ENCODE measurements at places on chromosomes 5 and 9. TPM values are rescaled to one million over a fixed set of nuclear protein-coding genes. Genes with fewer than 3 reads are reported as not detected.

PLAC8L1 gene
- total RNA-seq: 0.70 TPM

FGF10 gene
- 0.84 TPM for total RNA-seq

HNRNPAB gene
- 244 TPM for total RNA-seq

GALNT12 gene
- 121 TPM for total RNA-seq

SH3GL2 gene
- 0.63 TPM for total RNA-seq

ROR2 gene
- 3.9 TPM for total RNA-seq

SETD9 gene
- total RNA-seq: 23.8 TPM

GRCh38 chr5:116600876-116601275 lies 26.3 kb upstream of the SEMA6A start:
- DNase-seq: no peak

DNA sequence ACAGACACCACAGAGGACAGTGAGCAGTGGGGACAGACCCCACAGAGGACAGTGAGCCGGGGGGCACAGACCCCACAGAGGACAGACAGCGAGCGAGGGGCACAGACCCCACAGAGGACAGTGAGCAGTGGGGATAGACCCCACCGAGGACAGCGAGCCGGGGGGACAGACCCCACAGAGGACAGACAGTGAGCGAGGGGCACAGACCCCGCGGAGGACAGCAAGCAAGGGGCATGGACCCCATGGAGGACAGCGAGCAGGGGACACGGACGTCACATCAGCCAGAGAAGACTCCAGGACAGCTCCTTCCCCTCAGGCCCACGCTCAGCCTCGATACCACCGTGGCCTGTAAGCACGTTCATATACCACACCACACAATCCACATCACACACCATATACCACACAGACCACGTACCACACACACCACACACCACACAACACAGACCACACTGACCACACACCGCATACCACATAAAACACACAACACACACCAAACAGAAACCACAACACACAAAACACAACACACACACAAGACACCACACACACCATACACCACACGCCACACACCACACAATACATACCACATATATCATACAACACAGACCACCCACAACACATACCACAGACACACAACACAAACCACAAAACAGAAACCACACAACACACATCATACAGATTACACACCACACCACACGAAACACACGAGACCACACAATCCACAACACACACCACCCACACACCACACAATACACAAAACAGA lies 5.2 kb upstream of the ZDHHC11 start:
- peak; percentile 22 for DNase-seq

DNA sequence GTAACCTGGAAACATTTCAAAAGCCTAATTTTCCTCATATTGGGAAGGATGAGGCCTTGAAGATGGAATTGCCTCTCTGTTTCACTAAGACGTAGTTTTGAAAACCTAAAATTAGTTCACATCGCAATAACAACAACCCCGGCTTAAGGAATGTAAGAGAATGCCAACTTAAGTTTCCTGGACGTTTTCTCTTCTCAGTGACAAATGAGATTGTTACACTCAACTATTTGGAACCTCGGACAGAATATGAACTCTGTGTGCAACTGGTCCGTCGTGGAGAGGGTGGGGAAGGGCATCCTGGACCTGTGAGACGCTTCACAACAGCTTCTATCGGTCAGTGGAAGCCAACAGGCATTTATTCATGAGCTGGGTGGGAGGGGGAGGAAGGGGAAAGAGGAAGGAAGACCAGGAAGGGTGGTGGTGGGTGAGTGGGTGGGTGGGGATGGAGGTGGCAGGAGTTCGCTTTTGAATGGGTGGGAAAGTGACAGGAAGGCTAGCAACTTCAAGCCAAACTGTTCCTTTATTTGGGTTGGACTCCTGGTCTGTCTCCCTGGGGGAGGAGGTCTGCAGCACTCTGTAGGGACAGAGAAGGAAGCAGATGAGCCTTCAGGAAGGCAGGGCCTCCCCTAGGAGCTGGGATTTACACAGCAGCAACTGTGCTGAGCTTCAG lies 83.4 kb downstream of the TEK start:
- DNase-seq: no peak

DNA sequence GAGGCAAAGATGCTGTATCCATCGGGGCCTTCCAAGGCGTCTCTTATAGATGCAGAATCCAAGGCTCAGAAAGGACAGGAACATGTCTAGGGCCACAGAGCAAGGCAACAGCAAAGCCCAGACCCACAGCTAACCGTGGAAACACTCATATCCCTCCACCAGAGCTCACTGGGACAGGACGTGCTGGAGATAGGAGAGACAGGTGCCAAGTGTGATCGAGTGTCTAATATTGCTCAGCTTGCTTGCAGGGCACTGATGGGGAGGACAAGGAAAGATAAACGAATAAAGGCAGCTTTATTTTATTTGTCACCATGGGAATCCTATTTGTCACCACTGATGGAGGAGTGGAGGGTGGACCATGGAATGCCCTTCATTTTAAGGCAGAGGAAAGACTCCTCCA lies 44.0 kb upstream of the AKNA start:
- no peak for DNase-seq

GRCh38 chr5:36875790-36876298 lies 725 bp upstream of the NIPBL start:
- DNase-seq: peak; percentile 82

DNA sequence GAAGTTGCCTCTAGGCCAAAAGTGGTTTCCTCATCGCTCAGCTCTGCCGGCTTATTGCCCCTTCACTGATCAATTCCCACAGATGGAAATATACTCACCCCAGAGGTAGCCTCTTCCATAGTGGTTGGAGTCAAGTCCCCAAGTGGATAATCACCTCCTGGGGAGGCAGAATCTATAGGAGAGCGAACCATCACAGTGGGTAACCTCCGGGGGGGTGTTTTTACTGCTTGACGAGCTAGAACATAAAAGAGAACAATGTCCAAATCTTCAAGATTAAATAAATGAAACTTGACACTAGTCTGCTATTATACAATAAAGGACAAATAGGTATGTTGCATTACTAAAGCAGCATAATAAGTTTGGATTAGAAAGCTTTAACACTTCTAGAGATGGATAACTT lies 9.3 kb downstream of the BRD8 start:
- no peak for DNase-seq

- DNase-seq: no peak
Measured at GRCh38 chr5:136764601-136765000, 399.3 kb upstream of the TRPC7 start.

DNA sequence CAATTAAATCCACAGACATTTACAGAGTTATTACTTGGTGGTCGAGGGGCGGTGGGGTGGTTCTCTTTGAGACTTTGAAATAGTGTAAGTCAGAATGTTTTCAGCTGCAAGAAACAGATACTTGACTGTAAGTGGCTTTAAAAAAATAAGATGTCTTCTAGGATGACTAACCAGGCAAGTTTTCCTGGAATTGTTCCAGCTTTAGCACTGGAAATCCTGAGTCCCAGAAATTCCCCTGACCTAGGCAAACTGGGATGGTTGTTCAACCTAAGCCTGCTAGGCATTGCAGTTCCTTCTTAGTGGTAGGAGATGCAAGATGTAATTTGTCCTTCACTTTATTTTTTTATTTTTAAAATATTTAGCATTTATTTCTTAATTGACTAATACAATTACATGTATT lies 169.5 kb upstream of the POC5 start:
- DNase-seq: no peak

DNA sequence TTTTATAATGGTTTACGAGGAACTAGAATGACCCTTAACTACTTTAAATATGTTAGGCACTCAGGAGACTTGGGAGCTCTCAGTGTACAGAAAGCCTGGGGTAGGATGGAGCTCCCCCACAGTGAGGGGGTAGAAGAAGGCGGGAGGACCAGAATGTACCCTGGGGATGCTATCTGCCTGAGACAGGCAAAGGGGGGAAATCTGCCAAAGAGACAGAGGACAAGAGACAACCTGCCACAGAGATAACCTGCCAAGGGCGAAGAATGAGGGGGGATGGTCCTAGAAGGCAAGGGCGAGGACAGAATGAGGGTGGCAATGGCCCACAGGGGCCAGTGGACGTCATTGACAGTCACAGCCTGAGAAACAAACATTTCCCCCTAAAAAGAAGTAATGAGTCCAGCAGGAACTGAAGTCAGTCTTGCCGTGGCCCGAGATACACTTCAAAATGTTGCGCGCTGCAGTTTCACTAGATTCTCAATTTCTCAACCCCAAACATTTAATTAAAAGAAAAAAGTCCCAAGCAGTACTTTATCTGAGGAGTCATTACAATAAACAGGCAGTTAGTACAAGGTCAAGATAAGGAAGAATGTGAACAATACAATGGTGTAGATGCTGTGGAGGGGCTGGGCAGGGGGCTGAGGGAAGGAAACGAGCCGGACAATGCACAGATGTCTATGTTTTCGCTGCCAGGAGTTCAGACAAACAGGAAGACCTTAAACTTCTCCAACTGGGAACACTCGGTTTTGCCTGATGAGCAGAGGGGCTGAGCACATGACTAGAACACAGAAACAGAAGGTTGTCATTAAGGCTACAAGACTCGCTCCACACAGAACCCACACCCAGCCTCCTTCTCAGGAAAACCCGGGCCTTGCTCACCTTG lies 125.0 kb downstream of the LHFPL2 start:
- no peak for DNase-seq

- no peak for DNase-seq
Measured at GRCh38 chr9:14403081-14403480, 89.1 kb upstream of the NFIB start.

Data from mucosa of descending colon (tissue), 3 donors.